Activated CD8-positive, alpha-beta memory T cell treated with anti-CD3 and anti-CD28 coated beads, Interleukin-2, amount 50 U/mL, for 48 hours (primary cell): ENCODE measurements at places on chromosomes 5 and 9.

DNA sequence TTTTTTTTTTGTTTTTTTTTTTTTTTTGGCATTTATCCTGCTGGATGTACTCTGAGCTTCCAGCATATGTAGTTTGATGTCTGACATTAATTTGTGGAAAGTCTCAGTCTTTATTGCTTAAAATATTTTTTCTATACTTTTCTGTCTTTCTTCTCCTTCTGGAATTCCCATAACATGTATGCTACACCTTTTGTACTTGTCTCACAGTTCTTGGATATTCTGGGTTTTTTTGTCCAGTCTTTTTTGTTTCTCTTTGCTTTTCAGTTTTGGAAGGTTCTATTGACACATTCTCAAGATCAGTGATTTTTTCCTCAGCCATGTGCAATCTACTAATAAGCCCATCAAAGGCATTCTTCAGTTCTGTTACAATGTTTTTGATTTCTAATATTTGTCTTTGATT, 19.4 kb upstream of the RFK start:
- no peak for DNase-seq

DNA sequence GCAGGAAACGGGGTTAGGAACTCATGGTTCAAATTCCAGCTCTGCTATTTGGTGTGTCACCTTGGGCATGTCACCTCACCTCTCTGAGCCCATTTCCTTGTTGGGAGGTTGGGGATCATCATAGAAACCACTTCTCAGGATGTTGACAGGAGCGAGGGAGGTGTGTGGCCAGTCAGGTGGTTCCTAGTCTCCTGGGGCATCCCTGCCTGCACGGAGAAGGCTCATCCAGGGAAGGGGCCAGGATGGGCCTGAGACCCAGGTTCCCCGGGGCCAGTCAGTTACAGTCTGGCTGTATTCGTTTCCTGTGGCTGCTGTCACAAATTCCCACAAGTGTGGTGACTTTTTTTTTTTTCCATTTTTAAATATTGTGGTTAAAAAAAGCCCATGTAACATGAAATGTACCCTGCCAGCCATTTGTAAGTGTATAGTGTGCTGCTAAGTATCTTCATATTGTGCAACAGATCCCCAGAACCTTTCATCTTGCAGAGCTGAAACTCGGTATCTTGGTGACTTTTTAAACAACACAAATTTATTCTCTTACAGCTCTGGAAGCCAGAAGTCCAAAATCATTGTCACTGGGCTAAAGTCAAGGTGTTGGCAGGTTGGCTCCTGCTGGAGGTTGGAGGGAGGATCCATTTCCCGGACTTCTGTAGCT, 78.7 kb upstream of the UNC5A start:
- no peak for DNase-seq

GRCh38 chr9:86282979-86283535, 719 bp upstream of the ISCA1 start:
- peak; percentile 61 for DNase-seq

GRCh38 chr9:91908293-91908623, 41.8 kb downstream of the ROR2 start:
- no peak for DNase-seq

DNA sequence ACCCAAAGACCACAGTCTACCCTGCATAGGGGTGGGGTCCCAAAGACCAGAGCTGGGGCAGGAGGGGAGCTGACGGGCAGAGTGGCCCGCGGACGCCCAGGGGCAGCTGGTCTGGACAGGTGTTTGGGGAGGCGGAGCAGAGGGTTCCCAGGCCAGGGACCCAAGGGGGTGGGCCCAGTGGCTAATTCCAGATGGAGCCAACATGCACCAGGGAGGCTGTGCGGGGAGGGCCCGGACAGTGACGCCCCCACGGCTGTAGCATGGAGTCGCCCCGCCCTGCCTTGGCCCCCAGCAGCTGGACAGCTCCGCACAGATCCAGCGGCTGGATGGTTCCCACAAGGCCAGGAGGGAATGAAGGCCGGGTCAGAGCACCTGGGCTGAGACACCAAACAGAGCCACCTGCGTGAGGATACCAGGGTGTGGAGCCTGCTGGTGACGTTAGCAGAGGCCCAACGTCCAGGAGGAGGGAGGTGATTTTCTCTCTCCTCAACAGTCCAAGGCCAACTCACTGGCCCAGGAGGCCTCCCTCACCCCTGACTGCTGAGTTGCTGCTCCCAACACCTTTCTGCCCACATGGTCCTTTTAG, 55.3 kb upstream of the EGFL7 start:
- no peak for DNase-seq

DNA sequence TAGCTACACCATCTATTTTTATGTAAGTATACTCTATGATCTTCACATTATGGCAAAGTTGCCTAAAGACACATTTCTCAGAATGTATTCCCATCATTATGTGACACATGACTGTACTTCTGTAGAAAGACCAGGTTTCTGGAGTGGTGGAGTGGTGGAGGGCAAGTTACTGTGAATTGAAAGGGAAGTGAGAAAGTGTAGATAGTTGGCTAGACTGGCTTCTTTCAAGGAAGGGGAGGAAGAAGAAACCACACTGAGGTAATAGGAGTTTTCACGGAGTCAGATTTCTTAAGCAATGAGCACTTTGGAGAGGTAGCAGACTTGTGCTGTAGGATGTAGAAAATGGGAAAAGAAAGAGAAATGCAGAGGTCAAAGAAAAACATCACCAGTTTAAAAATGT, 50.9 kb upstream of the EQTN start:
- DNase-seq, result no peak

DNA sequence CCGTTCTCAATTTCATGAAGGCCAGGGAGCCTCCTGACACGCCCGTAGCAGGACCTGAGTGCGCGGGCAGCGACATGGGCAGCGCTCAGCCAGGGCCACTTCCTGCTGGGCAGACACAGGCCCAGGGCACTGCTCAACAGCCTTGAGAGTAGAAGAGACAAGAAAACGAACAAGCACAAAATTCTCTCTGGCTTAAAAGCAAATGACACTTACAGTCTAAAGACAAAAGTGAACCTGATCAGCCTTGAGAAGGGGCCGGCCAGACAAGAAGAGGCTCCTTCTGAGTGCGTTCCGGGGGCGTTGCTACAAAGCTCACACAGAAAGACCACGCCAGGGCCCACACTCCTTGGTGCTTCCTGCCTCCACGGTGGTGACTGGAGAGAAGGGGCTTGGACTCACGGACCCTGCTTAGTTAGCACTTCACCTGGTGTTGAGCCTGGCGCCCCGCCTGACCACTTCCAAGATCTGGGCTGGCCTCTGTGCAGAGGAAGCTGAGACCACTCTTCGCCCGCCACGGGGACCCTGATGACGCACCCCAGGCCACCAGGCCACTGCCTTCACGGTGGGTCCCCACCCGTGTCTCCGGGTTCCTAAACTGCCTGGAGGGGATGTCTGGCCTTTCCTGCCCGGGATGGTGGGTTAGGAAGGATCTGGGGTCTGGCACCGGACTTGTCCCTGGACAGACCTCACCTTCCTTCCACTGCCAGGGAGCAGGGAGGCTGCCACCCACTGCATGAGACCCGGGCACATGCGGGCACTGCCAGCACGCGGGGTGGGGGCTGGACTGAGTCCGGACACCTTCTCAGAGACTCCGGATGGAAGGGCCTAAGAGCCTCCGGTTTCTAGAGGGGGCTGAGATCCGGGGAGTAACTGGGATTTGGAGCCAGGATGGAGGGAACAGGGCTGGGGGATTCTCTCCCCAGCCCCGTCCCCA, 1.3 kb downstream of the SLC12A7 start:
- no peak for DNase-seq

GRCh38 chr5:149581192-149581861, at the start of gene ARHGEF37:
Gene ARHGEF37, plus strand, starts transcription at chr5:149581498. Its CDS starts 16,272 bp downstream, at chr5:149597770.
- DNase-seq, result peak; percentile 84

DNA sequence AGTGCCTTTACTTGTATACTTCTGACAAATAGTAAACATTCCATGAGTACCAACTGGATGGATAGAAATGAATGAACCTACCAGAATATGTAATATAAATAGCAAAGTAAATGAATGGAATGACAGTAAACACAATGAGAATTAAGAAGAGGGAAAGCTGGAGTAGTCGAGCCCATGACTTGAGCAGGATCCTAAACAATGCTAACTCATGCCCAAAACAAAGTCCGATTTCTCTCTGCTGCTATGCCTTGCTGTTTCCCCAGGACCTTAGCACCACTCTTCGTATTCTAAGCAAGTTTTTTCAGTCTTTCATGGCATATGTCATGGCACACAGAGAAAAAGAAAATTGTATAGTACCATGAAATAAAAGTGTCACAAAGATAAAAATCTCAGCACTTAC, 1.8 kb downstream of the XPA start:
- no peak for DNase-seq

GRCh38 chr5:133652951-133653759, 40.8 kb upstream of the FSTL4 start:
- DNase-seq, result no peak

DNA sequence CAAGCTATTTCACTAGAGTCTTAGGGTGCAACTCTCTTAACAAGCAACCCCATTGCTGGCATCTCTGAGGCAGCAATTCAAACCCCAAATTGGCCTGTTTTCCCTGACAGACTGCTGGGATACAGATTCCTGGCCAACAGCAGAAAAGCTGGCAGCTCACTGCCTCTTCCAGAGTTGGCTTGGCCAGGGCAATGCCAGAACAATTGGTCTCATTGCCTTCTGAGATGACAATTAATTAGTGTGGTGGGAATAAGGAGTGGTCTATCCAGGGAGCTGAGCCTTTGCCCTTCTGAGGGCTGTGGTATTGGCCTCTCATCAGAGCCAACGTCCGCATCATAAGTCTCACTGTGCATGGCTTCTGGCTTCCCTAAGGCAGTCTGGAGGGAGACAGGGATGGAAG, 183.2 kb downstream of the GNAQ start:
- DNase-seq, result no peak

DNA sequence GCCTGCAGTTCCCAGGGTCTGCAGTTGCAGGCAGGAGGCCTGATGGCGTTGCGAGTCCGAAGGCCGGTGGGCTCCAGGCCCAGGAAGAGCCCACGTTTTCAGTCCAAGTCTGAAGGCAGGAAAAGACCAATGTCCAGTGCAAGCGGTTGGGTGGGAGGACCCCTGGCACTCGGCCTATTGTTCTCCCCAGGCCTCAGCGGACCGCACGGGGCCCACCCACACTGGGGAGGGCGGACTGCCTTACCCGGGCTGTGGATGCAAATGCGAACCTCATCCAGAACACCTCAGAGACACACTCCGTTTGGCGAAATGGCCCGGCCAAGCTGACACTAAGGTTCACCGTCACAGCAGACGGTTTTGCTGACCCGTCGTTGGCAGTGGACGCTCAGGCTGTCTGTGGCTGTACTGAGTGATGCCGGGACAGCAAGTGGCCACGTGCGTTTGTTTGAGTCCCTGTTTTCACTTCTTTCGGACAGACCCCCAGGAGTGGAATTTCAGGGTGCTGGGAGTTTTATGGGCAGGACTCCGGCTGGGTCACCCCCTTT, 10.2 kb upstream of the SEC16A start:
- no peak for DNase-seq

GRCh38 chr9:88829276-88829675, 162.0 kb upstream of the S1PR3 start:
- DNase-seq, result no peak

DNA sequence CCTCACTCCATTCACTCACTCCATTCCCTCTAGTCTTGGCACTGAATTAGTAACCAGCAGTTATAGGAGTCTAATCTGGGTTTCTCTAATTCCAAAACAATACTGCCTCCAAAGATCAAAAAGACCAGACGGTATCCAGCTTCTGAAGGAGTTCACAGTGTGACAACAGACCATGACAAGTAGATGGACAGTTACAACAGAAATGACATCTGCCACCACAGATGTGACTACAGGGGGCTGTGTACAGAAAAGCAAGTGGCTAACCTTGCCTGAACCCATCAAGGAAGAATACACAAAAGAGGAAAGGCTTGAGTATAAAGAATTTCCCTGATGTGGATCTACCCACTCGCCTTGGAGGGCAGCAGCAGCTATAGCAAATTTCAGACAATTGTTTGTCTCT, 112.4 kb downstream of the ACTL7B start:
- DNase-seq, result no peak

DNA sequence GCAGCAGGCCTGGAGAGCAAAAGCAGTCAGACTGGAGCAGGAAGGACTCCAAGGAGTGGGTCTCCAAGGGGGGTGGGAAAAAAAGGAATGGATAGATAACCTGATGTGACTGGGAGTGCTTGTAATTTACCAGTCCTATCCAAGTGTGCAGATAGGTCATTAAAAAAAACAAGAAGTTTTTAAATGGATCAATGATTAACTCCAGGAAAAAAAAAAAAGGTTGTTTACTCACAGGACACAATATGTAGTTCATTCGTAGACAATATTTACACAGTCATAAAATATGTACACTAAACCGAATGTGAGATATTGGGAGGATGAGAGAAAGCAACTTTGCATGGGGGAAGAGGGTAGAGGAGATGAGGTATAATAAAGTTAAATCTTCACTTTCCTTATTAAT, 20.4 kb downstream of the ZBTB5 start:
- no peak for DNase-seq

GRCh38 chr5:103840600-103840999, 278.0 kb upstream of the NUDT12 start:
- DNase-seq, result no peak

DNA sequence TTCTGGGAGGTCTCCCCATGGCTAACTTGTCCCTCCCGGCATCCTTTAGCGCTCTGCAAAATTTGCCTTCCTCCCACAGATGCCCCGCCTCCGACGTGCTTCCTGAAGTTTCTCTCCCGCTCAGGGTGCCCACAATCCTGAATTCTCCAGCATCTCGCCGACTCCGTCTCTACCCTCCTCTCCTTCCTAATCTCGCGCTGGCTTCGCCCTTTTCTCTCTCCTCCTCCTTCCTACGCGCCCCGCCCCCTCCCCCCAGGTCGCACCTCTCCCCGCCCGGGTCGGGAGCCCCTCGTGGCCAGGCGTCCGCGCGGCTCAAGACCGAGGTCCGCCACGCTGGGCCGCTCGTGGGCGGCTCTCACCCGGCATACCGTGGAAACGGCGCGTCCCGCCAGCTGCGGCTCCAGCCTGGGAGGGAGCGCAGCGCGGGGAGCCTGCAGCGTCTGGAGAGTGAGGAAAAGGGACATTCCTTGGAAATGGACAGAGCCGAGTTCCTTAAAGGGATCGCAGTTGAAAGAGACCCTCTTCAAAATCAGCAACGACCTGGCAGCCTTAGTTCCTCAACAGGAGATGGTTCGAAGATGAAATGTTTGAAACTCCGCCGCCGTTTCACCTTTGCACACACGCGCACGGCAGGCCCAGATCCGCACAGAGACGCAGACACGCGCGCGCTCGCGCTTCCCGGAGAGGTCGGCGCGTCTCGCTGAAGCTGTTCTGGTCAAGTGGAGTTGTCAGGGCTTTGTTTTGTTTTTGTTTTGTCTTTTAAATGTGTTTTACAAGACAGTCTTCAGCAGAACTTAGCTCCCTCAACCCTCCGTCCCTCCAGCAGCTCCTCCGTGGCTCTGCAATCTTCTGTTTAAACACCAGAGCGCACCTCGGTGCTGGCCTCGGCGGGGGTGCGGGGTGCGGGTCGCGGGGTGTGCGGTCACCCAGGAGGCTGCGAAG, 5.0 kb upstream of the IRX2 start:
- DNase-seq, result no peak

DNA sequence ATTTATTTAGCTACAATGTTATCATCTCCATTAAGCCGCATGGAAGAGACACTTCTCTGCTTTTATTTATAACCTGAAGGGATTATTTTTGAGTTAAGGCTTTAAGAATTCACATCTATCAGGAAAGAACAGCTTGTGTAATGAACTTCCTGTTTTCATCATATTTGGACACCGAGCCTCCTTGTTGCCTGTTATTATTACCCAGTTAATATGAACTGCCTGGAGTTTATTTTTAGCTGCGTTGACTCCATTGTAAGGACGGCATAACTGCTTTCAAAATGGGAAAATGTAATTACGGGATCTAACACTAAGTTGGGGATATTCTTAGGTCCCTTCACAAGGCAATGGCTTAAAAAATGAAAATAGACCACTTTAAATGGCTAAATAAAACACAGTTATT, 89.0 kb upstream of the NR4A3 start:
- DNase-seq, result no peak
